Pulmonary artery endothelial cell (primary cell): ENCODE measurements at places on chromosomes 4 and X.

DNA sequence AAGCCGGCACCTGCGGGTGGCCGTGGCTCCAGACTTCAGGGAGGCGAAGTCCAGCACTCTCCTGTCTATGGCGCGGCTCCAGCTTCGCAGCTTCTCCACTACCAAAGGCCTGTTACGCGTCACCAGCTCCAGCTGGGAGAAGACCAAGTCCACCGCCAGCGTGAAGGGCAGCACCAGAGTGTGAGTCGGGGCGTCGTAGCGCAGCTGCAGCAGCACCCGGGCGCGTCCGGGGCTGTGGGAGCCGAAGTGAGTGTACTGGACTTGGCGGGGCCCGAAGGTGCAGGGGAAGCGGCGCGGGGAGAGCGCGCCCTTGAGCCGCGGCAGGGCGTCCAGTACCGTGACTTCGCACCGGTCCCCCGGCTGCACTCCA, 444 bp downstream of the FREM3 start:
- DNase-seq, result no peak

DNA sequence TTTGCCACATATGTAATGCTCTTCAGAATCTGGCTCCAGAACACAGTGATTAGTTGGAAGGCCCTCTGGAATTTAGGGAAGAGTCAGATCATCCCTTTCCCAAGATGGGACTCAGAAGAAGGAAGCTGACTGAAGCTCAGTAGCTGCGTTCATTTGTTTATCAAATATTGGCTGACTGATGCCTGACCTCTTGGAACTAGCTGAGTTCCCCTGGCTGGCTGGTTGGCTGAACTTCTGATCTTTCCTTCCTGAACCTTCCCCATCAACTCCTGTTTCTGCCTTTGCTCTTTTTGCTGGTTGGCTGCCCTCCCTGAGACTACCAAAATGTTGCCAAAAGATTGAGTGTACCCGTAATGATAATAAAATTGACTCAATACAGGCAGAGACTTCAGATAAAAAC, 866.5 kb upstream of the INTU start:
- DNase-seq, result peak; percentile 57

DNA sequence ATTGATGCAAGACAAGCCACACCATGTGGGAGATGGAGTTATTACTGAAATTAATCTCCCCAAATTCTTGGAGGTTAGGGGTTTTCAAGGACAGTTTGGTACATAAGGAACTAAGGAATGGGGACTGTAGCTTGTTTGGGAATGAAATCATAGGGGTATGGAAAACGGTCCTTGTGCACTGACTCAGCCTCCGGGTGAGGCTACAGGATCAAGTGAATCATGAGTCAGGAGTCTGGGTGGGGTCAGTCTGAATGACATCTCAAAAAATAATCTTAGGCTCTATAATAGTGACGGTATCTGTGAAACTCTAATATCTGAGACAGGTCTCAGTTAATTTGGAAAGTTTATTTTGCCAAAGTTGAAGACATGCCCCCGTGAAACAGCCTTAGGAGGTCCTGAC, 128.5 kb upstream of the CYSLTR1 start:
- no peak for DNase-seq

- no peak for DNase-seq
These were observed 176.6 kb upstream of the GALNTL6 start for GRCh38 chr4:171636606-171637005.

DNA sequence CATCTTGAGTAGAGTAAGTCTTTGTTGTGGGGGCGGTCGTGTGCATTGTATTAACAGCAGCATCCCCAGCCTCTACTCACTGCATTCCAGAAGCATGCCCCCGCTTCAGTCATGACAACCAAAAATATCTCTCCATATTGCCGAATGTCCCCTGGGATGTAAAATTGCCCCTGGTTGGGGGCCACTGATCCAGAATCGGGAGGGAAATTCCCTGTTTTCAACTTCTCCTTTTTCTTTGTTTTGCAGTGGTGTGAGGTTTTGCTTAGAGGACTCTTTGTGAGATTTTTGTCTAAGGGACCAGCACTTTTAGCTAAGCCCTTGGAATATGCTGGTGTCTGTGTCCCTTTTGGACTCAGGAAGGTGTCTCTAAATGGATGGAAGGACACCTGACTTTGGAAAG, 3.0 kb upstream of the IL13RA1 start:
- DNase-seq, result no peak

DNA sequence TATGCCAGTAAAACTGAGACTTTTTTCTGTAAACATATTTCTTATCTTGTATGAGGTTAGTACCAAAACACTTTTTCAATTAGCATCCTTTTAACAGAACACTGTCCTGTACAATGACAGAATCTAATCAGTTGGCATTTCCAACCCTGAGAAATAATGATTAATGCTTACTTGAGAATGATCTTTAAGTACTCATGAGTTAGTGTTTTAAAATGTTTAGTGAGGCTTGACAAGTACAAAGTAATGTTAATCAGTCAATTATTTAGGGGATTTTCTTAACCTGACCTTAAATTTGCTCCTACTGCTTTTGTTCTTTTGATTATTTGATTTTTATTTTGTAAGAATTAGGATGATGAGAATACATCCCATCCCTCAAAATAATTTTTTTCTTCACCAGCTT, 496.5 kb downstream of the RPA4 start:
- DNase-seq, result no peak

- no peak for DNase-seq
These were observed 70.2 kb upstream of the BCOR start for GRCh38 chrX:40167850-40168479.

DNA sequence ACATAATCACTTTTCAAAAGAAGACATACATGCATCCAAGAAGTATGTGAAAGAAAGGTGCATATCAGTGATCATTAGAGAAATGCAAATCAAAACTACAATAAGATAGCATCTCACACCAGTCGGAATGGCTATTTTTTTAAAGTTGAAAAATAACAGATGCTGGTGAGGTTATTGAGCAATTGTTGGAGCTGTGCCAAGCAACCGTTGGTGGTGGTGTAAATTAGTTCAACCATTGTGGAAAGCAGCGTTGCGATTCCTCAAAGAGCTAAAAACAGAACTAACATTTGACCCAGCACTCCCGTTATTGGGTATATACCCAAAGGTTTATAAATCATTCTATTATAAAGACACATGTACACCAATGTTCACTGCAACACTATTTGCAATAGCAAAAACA, 14.2 kb downstream of the COX7B2 start:
- no peak for DNase-seq

GRCh38 chr4:150136481-150136880, 58.2 kb downstream of the DCLK2 start:
- DNase-seq, result no peak

DNA sequence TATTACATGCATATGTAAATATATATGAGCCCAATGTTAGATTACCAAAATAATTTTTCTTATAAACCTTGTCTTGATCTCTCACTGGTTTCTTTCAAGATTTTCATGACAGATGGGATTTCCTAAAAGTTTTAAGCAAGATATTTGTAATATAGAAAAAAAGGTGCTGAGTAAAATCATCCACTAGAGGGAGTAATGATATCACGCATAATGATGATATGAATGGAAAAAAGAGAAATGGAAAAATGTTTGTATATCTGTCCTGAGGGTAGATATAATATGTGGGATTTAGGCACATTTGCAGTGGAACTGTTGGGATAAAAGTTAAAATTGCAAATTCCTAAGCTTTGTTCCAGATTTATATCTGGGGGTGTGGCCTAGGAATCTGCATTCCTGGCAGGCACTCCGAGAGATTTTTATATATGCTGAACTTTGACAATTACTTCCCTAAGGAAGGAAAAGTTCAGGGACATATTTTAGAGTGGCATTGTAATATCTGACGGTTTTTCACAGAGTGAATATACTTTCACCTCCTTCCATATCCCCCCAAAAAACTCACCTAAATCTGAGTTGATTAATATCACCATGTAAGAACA, 60.5 kb downstream of the TMA16 start:
- DNase-seq, result no peak

DNA sequence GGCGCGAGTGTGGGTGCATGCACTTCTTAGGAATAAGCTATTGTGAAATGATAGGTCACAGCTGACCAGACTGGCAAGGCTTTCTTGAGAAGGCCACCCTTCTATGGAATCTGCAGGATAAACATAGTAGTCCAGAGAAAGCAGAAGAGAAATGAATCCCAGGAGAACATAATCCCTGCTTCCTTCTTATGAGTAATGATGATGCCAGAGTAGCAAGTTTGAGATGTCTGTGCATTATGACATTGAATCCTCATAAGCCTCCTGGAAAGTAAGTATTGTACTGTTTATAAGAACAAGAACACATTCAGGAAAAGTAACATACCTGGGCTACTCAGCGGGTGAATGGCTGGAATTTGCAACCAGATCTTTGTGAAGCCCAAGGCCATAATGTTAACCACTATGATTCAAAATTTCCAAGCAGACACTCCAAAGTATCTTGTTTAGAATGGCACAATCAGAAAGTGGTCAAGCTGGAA, 272.1 kb upstream of the HS3ST1 start:
- DNase-seq, result no peak
